ENCODE measurements at places on chromosomes 12 and 14.

DNA sequence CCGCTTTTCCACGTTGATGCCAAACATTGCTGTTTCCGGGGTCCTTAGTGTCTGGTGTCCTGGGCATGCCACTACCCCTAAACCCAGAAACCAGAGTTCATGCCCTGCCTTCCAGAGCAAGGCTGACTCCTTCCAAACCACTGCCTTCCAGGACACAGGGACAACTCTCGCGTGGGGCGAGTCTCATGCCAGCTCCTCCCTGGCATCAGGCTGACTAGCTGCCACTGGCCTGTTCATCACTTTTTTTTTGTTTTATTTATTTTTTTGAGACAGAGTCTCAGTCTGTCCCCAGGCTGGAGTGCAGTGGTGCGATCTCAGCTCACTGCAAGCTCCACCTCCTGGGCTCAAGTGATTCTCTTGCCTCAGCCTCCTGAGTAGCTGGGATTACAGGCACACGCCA, 4.8 kb downstream of the SETD1B start:
- DNase-seq, result no peak

GRCh38 chr12:51901881-51902280, 5.4 kb upstream of the ACVRL1 start:
- DNase-seq, result no peak

DNA sequence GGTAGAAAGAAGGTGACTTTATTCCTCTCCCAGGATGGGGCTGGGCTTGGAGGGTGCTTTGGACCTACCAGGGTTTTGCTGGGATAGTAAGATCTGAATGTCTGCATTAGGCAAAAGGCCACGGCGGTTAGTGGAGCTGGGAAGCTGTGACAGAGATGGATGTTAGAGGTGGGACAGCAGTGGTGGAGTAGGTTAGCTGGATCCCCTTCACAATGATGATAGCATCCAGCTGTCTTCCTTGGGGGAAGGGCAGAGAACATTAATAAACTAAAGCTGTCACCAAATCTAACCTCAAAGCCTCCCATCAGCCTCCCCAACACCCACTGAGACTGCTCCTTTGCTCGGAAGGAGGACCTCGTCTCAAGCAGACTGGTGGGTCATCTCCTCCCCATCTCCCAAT, 104.8 kb downstream of the GPATCH2L start:
- DNase-seq, result no peak

- DNase-seq, result no peak
These were observed 83.4 kb downstream of the GTF2A1 start for GRCh38 chr14:81137316-81137715.

DNA sequence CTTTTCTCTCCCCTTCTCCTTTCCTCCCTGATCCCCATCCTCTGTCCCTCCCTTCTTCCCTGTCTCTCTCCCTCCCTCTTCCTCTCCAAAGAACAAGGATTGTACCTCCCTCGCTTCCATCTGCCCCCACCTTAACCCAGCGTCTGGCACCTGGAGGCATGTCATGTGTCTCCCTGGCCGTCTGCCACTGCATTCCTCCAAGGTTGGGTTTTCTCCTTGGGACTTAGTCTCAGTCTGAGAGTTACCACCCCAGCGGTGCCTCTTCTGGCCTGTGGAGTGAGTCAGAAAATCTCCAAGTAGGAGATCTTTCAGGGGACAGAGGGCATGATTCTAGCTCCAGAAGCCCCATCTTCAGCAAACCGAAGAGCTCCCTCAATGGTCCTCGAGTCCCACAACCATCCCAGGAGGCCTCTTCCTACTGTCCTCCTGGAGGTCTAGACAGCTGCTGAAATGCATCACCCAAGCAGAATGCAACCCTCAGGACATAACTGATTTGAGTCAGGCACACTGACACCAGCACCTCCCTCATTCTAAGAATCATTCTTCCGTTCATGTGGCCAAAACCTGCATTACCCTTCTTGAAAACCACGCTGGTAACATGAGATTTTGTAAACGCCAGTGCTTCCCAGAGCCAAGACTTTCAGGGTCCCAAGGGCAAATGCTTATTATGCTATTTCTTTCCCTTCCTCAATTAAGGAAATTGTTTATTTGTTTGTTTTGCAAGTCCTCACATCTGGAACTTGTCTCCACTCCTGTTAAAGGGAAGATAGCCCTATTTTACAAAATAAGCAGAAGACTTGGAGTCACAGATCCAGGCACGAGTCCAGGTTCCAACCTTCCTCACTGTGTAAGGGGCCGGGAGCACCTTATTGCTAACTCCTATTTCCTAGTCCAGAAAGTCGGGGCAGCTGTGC, 463.2 kb downstream of the BCL11B start:
- DNase-seq, result no peak

DNA sequence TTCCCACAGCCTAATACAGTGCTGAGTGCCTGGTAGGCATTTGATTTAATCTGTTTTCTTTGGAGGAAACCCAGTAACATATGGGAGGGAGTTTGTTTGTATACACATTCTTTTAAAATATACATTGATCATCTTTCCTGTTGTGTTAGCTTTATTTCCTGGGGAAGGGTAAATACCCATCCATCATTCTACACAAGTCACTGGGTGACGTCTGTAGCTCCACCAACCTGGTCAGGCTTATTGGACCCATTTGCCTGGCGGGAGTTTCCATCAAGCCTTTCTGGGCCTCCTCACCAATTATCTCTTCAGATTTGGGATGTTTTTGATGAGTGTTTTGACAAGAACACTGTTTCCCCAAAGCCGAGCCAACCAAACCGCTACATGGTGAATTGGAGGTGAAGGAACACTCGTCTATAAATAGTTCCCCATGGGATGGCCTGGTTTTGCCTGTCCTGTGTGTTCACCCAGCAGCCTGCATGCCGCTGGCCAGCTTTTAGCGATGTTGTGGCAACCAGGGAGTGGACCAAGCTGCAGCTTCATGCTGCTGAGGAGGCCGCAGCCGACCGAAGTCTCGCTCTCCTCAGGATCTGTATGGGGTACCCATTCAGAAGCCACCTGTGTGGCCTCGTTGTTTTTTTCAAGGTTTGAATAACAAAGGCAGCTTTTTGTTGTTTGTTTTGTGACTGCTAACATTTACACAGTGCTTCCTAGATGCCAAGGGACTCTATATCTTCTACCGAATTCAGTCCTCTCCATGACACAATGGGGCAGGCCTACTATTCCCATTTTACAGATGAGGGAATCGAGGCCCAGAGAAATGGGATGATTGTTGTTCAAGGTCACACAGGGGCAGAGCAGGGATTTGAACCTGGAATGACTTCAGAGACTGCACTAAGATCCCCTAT, 22.6 kb downstream of the PLXNC1 start:
- no peak for DNase-seq

DNA sequence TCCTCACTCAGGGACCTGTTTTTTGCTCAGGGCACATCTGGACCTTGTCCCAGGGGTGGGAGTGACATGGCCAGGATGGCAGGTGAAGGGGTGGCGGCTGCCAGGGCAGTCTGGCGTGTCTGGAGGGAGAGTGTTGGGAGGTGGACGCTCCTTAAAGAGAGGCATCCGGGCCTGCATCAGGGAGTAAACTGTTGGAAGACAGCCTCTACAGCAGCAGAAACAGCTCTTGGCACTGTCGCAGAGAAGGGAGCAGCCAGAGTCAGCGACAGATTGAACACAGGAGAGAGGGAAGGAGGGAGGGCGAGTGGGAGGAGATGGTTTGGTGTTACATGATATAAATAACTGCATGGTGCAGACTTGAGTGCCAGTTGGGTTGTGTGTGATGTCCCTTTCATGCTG, 52.8 kb downstream of the IGF1 start:
- DNase-seq, result no peak

GRCh38 chr12:85558684-85559083, 277.5 kb downstream of the RASSF9 start:
- no peak for DNase-seq

GRCh38 chr14:68148276-68148675, 328.7 kb downstream of the RAD51B start:
- peak; percentile 12 for DNase-seq

GRCh38 chr12:6582196-6582595, 14.1 kb upstream of the NOP2 start:
- DNase-seq, result no peak

DNA sequence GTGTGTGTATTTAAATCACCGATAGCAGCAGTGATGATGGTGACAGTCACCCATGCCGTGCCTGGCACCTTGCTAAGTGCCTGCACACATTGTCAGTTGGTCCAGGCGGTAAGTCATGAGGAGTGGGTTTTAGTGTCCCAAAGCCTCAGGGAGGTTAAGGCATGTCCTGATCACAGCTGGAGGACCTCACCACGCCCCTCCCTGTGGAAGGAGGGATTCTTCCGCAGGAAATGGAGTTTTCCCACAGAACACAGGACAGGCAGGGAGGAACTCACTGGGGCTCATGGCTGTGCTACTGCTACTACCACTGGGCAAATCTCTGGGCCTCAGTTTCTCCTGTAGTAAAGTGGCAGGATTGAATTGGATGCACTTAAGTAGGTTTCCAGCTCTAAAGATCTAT, 142.3 kb downstream of the CACNA1C start:
- DNase-seq, result no peak

DNA sequence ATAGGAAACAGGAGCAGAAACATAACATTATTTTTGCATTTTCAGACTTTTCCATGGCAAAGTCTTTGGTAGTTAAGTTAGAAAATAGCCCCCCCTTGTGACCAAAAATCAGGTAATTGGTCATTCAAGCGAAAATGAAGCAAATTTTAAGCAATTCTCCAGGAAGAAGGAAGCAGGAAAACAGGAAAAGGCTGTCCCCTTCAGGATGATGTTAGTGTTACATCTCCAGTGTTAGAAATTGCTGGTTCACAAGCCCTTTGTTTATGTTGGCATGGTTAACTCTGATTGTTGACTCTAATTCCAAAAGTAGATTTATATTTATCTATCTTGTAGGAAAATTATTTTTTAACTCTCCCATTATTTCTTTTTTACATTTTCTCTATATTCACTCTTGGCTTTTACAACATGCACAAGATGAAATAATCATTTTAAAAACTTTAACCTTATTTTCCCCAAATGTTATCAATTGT, 18.8 kb upstream of the GAS2L3 start:
- no peak for DNase-seq

DNA sequence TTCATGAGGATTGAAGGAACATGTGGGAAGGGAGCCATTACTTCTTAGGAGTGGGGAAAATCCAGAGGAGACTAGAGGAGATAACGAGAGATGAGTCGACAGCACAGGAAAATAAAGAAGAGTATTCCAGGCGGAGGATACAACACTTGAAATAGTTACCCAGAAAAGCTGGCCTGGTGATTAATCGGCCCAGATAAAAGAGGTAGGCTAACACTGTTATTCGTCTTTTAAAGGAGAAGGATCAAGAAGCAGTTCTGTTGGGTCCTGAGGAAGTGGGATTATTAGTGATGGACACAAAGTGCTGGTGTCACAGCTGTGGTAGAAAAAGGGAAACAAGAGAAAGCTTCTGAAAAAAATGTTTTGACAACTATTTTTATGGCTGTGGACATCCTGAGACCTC, 425.3 kb downstream of the ZFP36L1 start:
- no peak for DNase-seq

DNA sequence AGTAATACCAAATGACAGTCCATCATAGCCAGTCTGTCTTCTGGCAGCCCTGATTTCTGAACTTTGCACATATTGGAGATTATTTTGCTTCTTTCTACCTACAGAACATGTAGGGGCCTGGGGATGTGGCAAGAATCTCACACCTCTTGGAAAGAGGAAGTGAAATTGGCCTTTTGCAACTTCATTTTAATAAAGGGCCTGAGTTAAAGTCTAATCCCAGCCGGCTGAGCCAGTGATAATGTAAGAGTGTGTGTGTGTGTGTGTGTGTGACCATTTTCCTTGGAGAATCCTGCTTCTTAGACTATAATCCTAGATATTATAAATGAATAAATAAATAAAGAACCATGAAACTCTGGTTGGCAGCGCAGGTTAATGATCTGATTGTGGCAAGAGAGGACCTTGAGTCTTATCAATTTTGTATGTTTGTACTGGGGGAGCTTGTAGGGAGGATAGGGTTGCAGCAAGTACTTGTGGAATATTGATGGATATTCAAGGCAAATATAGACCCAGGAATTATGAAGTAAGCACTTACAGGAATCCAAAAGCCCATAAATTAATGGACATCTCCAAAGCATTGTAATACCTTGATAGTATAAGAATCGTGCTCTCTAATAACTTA, 233.2 kb upstream of the AMIGO2 start:
- DNase-seq, result no peak

DNA sequence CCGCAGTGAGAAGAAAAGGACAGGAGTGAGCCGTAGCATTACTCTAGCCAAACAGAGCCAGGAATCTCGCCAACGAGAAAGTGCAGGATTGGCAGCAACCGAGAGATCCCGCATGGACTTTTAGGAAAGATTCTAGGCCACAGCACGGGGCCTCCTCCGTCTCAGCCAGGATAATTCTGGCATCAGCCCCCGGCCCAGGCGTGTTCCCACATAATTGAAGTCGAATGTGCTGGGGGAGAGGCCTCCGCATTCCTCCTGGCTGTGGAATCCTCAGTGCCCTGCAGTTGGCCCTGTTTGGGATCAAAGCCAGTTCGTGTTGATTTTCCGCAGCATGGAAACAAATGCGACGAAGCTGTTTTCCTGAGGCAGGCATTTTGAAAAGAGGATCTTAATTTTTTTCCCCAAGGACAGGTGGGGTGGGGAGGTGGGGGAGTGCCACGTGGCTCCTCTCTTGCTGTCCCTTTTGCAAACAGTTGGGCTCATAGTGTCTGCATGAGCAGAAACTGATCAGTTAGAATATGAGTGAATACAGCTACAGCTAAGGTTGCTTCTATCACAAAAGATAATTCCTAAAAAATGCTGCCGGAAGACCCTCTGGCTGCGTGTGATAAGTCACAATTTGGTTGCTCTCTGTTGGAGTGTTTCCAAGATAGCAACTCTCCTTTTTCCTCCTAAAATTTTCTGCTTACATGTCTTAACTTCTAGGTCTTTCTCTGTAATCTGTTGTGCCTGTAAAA, 37.3 kb upstream of the ATXN2 start:
- no peak for DNase-seq

GRCh38 chr12:6528539-6529235, 5.6 kb upstream of the GAPDH start:
- DNase-seq, result no peak
